ENCODE measurements at places on chromosomes 6 and 20. TPM values are rescaled to one million over a fixed set of nuclear protein-coding genes. Genes with fewer than 3 reads are reported as not detected.

GRCh38 chr6:112649853-112650252 is 302.7 kb downstream of the RFPL4B start:
- DNase-seq, result no peak

GRCh38 chr6:156804402-156804801 is 27.2 kb downstream of the ARID1B start:
- no peak for DNase-seq

DNA sequence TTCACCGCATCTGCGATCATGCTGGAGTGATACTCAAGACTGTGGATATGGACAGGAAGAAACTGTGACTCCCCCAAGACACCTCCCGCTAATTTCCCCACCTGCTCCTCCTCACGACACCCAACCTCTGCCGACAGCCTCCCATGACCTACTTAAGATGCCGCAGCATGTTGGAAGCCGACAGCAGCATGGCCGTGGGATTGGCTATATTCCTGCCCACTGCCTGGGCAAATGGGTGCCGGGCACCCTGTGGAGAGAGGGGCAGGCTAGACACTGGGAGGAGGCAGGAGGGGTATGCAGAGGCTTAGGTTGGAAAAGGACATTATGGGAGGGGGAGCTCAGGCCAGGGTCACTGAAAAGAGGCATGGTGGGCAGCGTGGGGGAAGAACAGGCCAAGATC is 4.5 kb downstream of the IDH3B start:
- DNase-seq, result no peak

GRCh38 chr6:16256781-16257180 is 18.4 kb downstream of the GMPR start:
- no peak for DNase-seq

GRCh38 chr6:10461850-10462249 is 47.0 kb upstream of the TFAP2A start:
- DNase-seq, result no peak

GRCh38 chr6:145489583-145489982 is 245.7 kb downstream of the EPM2A start:
- no peak for DNase-seq

DNA sequence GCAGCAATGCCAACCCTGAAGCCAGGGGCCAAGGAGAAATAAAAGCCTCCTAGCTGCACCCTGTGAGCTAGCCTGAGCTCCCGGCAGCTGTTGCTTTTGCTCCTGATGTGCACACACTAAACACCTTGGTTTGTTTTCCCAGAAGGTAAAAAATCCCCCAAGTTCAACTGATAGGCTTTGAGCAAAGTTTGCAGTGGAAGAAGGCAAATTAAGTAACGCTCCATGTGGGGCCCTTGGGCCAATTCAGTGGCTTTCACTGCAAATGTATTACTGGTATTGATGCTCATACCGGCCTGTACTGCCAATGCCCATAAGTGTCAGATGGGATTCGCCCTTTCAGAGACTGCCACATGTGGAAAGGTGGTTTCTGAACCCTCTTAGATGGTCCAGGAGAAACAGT is 9.4 kb upstream of the IDH3B start:
- no peak for DNase-seq

GRCh38 chr6:162058281-162058875 is 669.2 kb downstream of the PRKN start:
- DNase-seq, result no peak

GRCh38 chr6:9380568-9380967 is 945.2 kb upstream of the SLC35B3 start:
- no peak for DNase-seq

ARMC12 gene
- total RNA-seq, result 0.64 TPM

HLA-DRA gene
- total RNA-seq, result 14.0 TPM

USP49 gene
- total RNA-seq, result 6.3 TPM

COQ3 gene
- total RNA-seq, result 14.4 TPM

OVOL2 gene
- total RNA-seq, result not detected

Measured in activated CD4-positive, alpha-beta T cell treated with anti-CD3 and anti-CD28 coated beads, Interleukin-2, amount 10 ng/mL, durations not matched to agents 24 days and 14 days (primary cell).